ENCODE measurements at places on chromosomes 1 and 21.

GRCh38 chr1:220595179-220595578 is 67.2 kb downstream of the MARK1 start:
- DNase-seq = no peak

- DNase-seq = no peak
These were observed 36.7 kb downstream of the ATP2B4 start for GRCh38 chr1:203663294-203663693.

GRCh38 chr21:36385233-36386030 is at the start of gene CHAF1B:
Gene CHAF1B (plus strand): TSS chr21:36385392. CDS start chr21:36386137, 745 bp downstream.
- no peak for DNase-seq

- no peak for DNase-seq
These were observed 121.6 kb downstream of the NTMT2 start for GRCh38 chr1:170267317-170267716.

DNA sequence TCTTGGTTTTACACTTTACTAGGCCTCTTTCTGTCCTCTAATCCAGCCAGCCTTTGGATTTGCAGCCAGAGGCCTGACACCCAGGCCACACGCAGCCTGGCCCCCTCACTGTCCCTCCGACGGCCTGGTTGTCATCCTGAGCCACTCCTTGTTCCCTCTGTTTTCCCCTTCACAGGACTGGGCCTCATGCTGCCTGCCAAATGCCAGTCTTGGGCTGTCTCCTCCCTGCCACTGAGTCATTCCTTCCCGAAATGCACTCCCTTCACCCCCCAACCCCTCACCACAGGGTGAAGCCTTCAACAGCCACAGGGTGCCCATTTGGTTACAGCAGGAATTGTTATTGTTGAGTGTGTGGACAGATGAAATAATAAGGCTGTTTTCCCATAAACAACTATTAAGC is 21.3 kb downstream of the ACOT11 start:
- DNase-seq = no peak

DNA sequence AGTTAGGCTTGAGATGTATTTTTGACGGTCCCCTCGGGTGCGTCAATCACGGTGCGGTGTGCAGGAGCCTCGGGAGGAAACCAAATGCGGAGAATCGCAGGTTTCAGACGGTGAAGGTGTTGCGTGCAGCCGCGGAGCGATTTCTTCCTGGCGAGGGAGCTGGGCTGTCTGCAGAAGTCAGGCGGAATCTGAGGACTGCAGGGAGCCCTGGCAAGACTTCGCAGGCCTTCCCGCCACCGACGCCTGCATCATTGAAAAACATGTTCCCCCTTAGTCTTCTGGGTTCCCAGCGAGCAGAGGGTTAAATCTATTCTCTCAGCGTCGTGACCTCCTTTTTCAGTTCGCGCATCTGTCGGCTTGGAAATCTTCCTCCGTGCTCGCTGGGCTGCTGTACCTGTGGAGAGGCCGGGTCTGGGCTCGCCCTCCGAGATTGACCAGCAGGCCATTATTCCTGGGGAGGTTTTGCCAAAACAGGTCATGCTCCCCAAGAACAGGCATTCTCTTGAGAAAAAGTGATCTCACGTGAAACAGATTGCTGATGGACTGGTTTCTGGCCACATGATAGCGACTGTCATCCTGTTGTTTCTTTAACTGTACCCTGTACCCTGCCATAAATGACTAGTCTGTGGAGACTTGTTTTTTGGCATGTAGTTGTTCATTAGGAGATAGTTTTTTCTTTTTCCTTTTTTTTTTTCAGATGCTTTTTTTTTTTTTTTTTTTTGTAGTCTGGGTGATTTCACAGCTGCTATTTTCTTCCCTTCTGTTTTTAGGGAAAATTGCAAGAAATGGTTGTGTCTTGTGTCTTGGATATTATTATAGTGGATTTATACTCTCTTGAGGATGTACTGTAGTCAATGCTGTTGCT is 894 bp downstream of the EPB41 start:
- peak; percentile 91 for DNase-seq

- DNase-seq = no peak
These were observed 2.1 kb upstream of the DNMT3L start for GRCh38 chr21:44263768-44264167.

GRCh38 chr21:41691205-41692184 is 75.4 kb downstream of the RIPK4 start:
- no peak for DNase-seq

DNA sequence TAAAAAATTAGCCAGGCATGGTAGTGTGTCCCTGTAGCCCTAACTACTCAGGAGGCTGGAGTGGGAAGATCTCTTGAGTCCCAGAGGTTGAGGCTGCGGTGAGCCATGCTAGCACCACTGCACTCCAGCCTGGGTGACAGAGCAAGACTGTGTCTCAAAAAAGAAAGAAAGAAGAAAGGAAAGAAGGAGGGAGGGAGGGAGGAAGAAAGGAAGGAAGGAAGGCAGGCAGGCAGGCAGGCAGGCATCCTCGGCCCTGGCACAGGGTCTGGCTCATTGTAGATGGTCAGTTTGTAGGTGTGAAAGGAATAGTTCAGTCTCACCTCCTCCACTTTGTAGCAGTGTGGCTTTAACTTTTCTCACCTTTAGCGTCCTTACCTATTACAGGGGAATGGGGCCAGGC is 25.0 kb downstream of the NAV1 start:
- no peak for DNase-seq

- no peak for DNase-seq
These were observed 355.4 kb downstream of the PLPP3 start for GRCh38 chr1:56223968-56224367.

- DNase-seq = no peak
These were observed 159.9 kb downstream of the LRRIQ3 start for GRCh38 chr1:74038042-74038441.

DNA sequence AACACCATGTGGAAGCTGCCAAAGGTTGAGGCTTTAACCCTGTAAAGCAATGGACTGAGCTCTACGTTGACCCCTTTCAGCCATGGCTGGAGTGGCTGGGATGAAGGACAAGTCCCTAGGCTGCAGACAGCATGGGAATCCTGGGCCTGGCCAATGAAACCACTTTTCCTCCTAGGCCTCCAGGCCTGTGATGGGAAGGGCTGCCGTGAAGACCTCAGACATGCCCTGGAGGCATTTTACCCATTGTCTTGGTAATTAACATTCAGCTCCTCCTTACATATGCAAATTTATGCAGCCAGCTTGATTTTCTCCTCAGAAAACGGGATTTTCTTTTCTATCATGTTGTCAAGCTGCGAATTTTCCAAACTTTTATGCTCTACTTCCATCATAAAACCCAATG is 214.5 kb downstream of the RGS7 start:
- DNase-seq = no peak

DNA sequence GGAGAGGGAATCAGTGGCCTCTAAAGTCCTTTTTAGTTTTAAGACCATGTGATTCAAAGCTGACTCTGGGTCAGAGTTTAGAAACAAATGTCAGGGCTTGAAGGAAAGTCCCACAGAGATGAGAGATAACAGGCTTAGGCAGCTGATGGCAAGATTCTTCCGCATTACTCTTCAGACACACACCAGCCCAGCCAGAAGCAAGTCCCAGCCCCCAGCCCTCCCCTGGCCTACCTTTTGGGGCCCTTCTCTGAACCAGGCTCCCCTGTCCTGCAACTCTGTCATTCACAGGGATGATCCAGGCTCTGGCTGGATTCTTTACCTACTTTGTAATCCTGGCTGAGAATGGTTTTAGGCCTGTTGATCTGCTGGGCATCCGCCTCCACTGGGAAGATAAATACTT is 13.1 kb upstream of the CASQ1 start:
- DNase-seq = no peak

DNA sequence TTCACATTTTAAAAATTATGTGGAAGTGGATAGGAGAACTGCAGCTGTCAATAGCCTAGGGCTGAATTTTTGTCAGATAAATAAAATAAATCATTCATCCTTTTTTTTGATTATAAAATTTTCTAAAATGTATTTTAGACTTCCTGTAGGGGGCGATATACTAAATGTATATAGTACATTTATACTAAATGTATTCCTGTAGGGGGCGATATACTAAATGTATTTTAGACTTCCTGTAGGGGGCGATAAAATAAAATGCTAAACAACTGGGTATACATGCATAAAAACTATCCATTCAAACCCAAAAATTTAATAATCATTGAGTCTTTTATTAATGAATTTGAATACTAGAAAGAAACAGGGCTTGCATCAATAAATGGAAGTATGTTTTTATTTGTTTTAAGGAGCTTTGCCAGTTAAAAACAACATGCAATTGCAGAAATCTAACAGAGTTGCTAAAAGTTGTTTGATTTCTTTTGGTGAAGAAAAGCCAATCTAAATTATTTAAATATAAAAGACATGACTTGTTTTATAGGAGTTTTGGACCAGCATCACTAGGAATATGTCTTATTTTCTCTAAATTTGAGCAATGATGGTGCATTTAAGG is 31.4 kb downstream of the CLCA1 start:
- DNase-seq = no peak

DNA sequence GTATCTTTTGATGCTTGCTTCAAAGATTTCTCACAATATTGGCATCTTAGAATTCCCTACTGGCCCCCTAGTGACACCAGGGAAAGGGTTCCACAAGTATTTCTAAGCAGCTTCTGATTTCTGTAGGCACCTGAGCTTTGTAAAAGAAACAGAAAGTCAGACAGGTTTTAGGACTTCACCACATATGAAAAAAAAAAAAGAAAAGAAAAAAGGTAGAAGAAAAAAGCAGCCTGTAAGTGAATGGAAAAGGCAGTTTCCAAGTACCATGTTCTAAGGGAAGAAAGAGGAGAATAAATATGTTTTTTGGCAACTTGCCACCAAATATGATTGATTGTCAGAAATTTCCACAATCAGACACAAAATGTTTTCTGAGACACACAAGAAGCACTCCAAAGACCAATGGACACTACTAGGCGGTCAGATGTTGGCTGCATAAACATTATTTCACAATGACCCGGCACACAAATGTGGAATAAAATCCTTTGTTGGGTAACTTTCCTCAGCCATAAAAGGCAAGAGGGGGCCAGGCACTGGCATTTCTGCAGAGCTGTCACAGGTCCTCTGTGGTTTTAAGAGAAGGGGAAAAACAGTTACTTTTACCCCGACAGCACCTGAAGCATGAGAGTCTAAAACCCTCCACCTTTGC is 12.7 kb upstream of the CPLANE2 start:
- no peak for DNase-seq

GRCh38 chr1:234619071-234619480 is 9.1 kb upstream of the IRF2BP2 start:
- DNase-seq = no peak

GRCh38 chr1:200401263-200401662 is 8.6 kb downstream of the ZNF281 start:
- no peak for DNase-seq

DNA sequence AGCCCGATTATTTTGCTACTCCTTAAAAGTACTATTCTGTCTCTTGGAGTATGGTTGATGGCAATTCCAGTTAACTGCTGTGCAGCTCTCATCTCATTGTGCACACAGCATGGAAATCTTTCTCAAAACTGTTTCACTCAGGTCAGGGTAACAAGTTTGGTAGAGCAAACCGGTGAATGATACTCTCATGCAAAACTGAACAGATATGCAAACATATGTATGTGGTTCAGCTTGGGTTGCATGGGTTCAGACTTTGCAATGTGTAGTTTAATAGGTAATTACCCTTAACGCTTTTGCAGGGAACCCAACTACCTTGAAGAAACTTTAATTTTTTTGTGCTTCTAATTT is 2.2 kb downstream of the GADD45A start:
- no peak for DNase-seq

DNA sequence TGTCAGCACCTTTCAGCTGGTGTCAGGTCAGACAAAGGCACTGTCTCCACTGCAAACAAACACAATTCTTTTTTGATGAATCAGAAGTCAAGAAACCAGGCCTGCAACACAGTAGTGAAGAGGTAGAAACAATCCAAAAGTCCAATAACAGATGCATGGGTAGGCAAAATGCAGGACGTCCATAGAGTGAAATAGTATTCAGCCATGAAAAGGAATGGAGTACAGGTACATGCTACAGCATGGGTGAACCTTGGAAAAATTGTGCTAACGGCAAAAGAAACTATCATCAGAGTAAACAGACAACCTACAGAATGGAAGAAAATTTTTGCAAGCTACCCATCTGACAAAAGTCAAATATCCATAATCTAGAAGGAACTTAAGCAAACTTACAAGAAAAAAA is 26.2 kb upstream of the ZBTB21 start:
- no peak for DNase-seq

- DNase-seq = no peak
These were observed 121.9 kb downstream of the KCNK1 start for GRCh38 chr1:233735847-233736246.

- DNase-seq = no peak
These were observed 11.0 kb downstream of the DMRTB1 start for GRCh38 chr1:53470155-53470554.

DNA sequence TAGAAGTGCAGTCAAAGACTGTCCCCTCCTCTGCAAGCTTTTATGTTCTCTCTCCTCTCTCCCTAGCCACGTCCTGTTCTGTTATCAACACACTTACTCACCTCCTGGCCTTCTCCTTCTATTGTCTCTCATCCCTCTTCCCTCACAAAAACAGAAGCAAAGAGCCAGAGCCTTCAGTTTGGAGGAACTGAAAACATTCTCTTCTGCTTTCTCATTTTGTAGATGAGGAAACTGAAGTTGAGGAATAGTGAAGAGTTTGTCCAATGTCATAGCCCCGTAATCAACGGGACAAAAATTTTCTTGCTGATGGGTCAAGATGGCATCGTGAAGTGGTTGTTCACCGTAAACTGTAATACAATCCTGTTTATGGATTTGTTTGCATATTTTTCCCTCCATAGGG is 1.9 kb downstream of the NLRP3 start:
- no peak for DNase-seq

- no peak for DNase-seq
These were observed 259.7 kb upstream of the NRIP1 start for GRCh38 chr21:15324542-15324941.

GRCh38 chr21:43639470-43640353 is 19.6 kb downstream of the HSF2BP start:
- DNase-seq = no peak

DNA sequence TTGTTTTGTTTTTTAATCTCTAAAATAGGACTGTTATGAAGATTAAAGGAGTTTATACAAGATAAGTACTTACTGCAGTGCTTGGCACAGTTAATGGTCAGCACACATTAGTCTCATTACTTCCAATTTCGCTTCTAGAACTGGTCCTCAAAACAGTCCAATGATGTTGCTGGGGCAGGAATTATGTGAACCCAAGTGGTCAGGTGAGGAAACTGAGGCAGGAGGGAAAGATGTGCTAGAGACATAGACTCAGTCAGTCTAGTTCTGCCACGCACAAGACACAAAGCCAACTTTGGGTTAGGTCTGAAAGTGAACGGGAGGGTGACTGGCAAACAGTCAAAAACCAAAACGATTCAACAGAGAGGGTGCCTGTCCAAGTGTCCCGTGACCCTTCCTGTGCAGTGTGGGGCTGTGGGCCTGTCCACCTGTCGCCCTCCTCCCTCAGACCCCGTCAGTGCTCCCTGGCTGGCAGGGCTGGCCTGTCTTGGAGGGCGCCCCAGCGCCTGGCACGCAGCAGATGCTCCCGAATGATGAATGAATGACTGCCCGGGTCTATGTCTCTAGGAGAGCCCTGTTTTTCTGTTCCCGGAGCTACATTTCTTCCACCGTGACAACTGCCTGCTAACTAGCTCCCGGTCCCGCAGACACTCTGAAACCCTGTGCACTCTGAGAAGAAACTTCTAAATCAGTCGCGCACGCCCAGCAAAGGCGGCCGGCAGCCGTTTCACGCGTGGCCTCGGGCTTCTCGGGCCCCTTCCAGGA is 2.4 kb downstream of the LRP8 start:
- no peak for DNase-seq

All from esophagus muscularis mucosa (tissue), 4 donors.